Stimulated activated CD4-positive, alpha-beta T cell treated with anti-CD3 and anti-CD28 coated beads, Interleukin-1b, Interleukin-23, amount 100 ng/mL, for 4 hours (primary cell): ENCODE measurements at places on chromosomes 5 and 9.

GRCh38 chr5:167241436-167242067 is 1049.9 kb upstream of the WWC1 start:
- DNase-seq: no peak

DNA sequence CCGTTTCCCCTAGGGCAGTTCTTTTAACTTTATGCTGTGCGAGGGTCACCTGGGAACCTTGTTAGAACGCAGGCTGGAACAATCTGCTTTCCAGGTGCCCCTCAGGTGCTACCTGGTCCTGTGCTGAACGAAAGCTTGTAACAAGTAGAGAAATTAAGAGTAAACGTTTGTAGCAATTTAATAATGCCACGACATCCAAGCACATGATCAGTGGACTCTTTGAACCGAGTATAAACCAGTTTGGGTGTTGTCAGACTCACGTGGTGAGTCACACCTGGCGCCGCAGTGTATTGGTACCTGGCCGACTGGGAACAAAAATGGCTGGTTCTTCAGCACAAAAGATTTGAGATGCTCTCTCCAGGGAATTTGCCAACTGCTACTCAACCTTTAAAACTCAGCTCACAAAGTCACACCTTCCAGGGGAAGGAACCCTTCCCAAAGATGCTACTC is 926 bp upstream of the MYO10 start:
- no peak for DNase-seq

DNA sequence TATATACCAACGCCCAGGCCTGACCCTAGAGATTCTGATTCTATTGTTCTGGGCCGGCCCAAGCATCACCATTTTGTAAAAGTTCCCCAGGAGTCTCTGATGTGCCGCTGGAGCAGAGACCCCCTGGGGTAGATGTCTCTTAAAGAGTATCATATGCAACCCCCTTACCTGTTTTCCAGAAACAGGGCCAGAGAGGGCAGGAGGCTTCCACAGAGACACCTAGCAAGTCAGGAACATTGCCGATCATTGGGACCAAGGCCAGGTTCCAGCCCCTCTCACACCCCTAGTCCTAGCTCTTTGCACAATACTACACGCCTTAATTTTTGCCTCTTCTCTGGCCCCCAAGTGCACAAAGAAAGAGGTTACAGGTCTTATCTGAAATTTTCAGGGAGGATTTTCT is 63.8 kb downstream of the TMOD1 start:
- no peak for DNase-seq

DNA sequence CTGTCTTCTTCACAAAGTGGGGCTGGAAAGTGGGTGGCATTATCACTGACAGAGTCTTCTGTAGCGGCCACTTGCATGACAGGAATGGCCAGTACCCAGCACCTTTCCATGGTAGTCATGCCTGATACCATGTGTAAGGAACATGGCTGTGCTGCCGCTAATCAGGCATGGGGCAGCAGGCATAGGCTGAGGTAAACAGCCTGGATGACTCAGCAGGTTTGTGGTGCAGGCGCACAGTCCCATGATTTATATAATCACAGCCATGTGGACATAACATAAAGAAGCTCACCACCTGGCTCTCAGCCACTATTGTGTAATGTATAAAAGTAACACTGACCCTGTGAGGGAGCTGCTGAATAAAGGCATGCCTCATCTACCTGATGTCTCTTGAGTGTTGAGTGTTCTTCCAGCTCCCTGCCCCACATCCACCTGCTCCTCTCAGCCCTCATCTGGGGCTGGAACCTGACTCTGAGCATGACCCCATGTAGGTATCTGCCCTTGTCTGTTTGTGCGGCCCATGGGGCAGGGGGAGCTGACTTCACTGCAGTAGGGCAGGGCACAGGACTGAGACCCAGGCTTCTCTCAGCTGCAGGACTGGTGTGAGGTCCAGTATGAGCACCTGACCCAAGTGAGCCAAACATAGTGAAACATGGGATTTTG is 13.2 kb upstream of the ICE1 start:
- DNase-seq: no peak

DNA sequence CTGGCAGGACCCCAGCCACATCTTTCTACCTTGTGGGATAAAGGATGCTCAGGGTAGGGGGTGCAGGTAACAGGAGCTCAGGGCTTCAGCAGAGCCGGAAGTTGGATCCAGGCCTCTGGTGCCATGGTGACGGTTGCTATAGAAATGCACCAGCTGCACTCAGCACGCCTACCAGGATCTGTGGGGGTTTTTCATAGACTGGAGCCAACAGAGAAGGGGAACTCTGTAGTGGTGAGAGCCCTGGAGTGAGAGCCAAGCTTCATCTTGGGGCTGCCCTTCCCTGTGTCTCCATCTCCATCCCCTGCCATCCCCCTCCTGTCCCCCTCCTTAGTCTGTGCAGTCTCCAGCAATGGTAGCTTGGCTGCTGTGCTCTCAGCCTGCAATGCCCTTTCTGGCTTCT is 27.5 kb upstream of the BOD1 start:
- no peak for DNase-seq

DNA sequence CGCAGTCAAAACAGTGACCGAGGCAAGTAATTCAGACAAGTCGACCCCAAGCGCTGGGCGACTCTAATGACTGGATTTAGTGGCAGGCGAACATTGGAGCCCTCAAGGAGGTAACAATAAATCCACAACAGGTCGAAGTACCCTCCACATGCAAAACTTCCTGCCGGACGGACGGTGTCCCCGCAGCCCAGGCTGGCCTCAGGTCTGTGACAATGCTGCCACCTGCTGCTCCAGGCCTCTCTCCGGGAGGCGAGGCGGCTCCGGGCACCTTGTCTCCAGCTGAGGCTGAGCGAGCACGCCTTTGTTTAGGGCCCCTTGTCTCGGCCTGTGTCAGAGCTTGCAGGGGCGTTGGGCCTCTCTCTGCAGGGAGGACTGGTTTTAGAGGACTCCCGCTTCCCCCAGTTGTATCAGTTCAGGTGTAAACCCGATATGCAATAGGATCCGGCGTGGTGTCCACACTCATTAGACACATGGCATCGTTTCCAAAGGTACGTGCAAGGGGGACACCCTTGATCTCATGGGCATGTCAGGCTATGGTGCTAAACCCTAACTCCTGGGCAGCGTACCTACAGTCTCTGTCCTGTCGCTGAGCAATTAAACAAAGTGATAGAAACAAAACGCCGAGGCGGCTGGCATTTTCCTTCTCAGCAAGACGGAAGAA is 628.0 kb upstream of the ADAMTS16 start:
- no peak for DNase-seq

GRCh38 chr5:173310218-173310769 is 17.9 kb downstream of the STC2 start:
- DNase-seq: no peak

GRCh38 chr9:11088821-11089374 is 476.1 kb upstream of the PTPRD start:
- no peak for DNase-seq

- DNase-seq: no peak
These were observed 91.4 kb downstream of the C9orf152 start for GRCh38 chr9:110116543-110116885.

DNA sequence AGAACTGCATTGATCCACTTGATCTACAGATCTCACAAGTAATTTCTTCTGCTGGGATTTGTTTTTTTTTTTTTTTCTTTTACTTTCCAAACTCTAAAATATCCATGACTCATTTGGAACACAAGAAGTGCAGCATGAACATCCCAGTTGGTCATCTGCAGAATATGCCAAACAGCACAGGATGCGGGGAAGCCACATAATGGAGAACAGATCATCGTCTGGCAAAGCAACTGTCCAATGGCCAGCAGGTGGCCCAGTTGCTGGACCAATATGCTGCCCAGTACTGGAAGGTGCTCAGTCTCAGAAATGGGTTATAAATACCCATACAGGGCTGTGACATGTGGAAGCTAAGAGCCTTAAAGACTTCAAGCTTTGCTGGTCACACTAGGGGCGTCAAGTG is 221.3 kb upstream of the TAS2R1 start:
- DNase-seq: no peak

- DNase-seq: no peak
These were observed 24.7 kb downstream of the DNAJA1 start for GRCh38 chr9:33049680-33050361.

DNA sequence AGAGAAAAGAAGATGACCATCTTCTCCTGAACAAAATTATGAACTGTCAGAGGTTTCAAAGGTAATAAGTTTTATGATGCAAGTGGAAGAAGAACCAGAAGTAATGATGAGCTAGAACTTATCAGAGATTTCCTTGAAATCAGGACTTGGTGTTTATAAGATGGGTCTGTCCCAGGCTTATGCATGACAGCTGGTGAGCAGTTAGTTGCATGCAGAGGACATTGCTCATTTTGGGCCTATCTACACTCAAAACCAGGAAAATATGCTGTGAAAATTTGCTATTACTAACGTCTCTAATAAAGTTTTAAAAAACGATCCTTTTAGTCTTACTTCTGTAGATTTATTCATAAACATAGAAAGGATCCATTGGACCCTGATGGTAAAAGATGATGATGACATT is 6.6 kb upstream of the STC2 start:
- DNase-seq: no peak

- DNase-seq: no peak
These were observed 40.5 kb upstream of the CDH18 start for GRCh38 chr5:20028506-20028905.

DNA sequence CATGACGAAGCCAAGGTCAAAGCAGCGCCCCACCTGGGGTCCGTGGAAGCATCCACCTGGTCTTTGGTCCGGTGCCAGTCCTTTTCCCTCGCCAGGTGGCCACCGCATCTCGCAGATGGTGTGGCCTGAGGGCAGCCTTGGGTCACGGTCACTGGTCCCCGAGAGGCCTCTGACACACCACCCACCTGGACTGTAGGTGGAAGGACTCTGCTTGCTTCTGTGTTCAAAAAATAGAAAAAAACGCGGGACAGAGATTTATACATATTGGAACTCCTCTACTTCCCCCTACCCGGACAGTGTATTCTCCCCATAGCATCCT is 466 bp upstream of the TTC39B start:
- no peak for DNase-seq

- no peak for DNase-seq
These were observed 363.7 kb downstream of the IRX2 start for GRCh38 chr5:2387634-2388325.
